Left cardiac atrium (tissue), 4 donors: ENCODE measurements at places on chromosomes 2 and 18. TPM values are rescaled to one million over a fixed set of nuclear protein-coding genes. Genes with fewer than 3 reads are reported as not detected.

DNA sequence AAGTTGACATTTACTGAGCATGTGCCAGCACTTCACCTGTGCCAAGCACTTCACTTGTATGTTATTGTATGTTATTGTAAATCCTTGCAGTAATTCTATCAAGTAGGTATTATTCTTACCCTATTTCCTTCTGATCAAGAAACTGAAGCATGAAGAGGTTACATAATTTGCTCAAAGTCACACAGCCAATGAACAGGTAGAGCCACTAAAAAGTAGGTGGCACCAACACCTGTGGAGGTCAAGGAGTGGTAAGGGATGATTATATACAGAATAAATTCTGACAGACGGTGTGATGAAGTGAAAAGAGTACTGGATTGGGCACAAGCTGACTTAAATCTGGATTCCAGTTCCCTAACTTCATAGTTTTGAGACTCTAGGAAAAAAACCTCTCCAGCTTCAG is 71.0 kb downstream of the SPIRE1 start:
- DNase-seq, result no peak

ANKRD30B gene
- not detected for total RNA-seq

- DNase-seq, result no peak
These were observed 208.1 kb downstream of the NCKAP5 start for GRCh38 chr2:133360190-133360589.

SPP2 gene
- total RNA-seq, result not detected

XDH gene
- total RNA-seq, result 0.16 TPM

GRCh38 chr2:19914266-19914975 is 12.6 kb upstream of the TTC32 start:
- no peak for DNase-seq

GRCh38 chr2:45860136-45861121 is 209.0 kb downstream of the PRKCE start:
- DNase-seq, result peak; percentile 73

SLC14A1 gene
- 11.2 TPM for total RNA-seq

DNA sequence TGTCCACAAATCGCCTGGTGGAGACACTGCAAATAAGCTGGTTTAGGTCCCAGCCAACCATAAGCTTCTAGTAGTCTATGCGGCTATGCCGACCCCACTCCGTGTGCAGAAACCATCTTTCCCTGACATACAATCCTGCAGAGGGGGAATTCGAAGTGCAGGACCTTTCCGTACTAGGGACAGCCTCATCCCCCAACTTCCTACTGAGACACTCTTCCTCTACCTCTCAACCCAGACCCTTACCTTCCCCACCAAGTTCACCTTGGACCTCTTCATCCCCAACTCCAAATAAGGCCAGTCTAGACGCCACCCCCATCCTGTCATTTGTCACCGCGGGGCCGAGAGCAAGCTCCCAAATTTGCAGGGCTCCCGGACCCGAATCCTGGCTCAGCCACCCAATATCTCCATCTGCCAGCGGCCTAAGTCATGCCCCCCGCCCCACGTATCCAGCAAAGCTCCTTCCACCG is 496 bp downstream of the SUCLG1 start:
- DNase-seq, result peak; percentile 45
